Hematopoietic multipotent progenitor cell treated with erythropoietin and hydrocortisone succinate and interleukin-3 and kit ligand, for 6 days (in vitro differentiated cells): ENCODE measurements at places on chromosomes 2 and 18.

GRCh38 chr2:231489990-231490389 lies 25.7 kb upstream of the NCL start:
- no peak for DNase-seq

GRCh38 chr18:36811430-36811829 lies 17.4 kb downstream of the TPGS2 start:
- DNase-seq, result peak; percentile 13

DNA sequence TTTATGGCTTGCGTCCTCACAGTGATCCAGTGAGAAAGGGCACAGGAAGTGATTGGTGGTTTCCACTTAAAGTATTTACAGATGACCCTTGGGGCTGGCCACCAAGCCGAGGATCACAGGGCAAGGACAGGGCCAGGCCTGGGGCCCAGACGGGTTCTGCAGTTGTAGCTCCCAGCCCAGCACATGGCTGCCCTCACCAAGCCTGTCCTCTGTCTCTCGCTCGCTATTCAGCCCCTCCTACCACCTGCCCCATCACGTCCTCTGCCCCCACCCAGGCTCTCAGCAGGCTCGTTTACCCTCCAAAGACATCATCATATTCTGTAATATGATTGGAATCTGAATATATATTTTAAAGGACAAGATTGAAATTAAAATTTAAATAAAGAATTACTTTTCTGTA lies 246.0 kb downstream of the KLHL29 start:
- DNase-seq, result no peak

GRCh38 chr2:665340-666073 lies 11.7 kb downstream of the TMEM18 start:
- DNase-seq, result no peak

- no peak for DNase-seq
Observed at GRCh38 chr2:98787700-98788099, 56.8 kb upstream of the MGAT4A start.

DNA sequence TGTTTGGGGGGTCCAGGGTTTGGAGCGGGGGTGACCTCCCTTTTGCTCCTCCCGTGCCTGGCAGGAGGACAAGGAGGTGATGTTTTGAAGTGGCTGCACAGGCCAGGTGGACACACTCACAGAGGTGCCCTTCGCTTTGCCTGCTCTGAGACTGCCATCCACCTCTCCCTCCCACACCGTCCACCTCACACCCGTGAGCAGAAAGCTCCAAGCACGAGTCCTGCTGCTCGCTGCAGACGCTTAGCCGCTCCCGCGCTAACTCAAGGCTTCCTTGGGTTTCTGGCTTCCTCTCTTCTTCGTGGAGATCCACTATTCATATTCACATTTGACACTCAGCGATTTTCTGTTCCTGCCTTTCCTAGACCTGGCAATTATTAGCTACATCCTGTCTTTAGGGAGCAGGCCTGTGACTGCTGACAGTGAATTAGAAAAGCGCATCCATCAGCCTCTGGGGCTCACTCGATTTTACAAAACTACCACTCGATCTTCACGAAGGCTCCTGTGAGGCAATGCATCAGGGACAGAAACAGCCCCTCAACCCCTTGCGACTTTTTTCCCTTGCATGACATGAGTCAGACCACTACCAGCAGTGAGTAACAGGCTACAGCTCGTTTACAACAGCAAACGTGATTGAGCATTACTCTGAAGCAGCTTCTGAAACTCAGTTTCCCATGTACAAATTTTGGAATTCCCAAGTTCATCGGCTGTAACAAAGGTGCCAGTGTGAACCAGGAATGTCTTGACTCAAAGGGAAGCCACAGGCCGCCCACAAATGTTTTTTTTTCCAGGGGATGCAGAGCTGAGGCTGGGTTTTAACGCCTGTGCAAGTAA lies 238.7 kb upstream of the SOX11 start:
- no peak for DNase-seq

DNA sequence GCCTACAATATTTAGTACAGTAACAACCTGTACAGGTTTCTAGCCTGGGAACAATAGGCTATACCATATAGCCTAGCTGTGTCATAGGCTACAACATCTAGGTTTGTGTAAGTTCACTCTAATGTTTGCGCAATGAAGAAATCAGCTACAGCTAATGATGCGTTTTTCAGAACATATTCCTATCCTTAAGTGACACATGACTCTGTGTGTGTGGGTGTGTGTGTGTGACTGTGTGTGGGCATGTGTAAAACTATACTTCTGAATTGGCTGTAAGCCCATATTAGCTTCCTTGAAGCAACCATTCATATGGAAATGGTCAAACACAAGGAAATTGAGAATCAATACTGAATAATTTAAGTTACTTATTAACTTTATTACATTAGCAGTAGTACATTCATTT lies 120.8 kb upstream of the SULT1C3 start:
- DNase-seq, result no peak

- peak; percentile 88 for DNase-seq
Observed at GRCh38 chr2:207473049-207473930, 56.5 kb upstream of the CREB1 start.

GRCh38 chr2:181198183-181198864 lies 217.9 kb downstream of the UBE2E3 start:
- DNase-seq, result no peak

- DNase-seq, result no peak
Observed at GRCh38 chr2:62099523-62100175, 96.3 kb upstream of the B3GNT2 start.

- no peak for DNase-seq
Observed at GRCh38 chr2:223936862-223937326, 8.2 kb downstream of the WDFY1 start.

GRCh38 chr2:46045888-46046287 lies 251.3 kb upstream of the EPAS1 start:
- no peak for DNase-seq

- no peak for DNase-seq
Observed at GRCh38 chr2:235024191-235024860, 72.5 kb downstream of the SH3BP4 start.

DNA sequence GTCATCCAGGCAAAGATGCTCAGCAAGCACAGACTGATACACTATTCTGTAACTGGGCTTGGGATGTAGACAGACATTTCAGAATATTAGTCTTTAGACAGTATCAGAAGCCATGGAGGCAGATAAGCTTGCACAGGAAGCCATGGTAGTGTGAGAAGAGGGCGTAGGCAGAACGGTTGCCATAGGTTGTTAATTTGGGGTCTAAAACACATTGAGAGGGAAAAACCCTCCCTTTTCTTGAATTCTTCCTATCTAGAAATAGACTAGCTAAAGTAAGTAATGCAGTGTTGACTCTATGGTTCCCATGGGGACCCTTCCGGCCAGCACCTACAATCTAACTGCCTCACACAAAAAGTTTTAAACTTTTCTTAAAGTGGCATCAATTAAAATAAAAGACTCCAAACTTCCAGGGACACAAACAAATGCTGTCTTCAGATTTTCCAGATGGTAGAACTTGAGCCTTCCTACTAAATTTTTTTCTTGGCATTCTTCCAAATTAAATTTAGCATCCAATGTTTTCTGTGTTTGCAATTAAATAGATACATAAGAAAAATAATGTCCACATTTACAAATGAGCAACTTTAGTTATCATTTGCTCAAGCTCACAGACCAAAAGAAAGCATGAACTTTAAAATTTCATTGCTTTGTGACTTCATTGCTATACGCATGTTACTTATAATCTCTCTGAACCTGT lies 1.9 kb downstream of the PRKRA start:
- peak; percentile 20 for DNase-seq

GRCh38 chr18:74457725-74458421 lies 765 bp upstream of the DIPK1C start:
- no peak for DNase-seq

DNA sequence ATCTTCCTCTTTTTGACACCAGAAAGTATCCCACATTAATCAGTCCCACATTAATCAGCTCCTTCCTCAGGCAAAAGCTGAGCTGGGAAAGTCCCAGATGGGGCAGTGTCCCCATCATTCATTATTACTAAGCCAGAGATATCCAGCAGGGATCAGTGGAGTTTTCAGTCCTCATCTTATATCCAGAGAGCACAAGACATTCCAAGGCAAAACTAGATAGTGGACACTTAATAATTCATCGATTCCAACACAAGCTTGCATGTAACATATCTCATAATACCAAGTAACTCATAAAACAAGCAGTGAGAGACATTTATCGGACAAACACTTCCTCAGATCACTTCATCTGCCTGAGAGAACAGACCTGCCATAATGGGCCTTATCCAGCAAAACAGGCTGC lies 53.1 kb downstream of the MCFD2 start:
- DNase-seq, result no peak

- DNase-seq, result no peak
Observed at GRCh38 chr18:74635224-74635975, 37.7 kb downstream of the ZNF407 start.

DNA sequence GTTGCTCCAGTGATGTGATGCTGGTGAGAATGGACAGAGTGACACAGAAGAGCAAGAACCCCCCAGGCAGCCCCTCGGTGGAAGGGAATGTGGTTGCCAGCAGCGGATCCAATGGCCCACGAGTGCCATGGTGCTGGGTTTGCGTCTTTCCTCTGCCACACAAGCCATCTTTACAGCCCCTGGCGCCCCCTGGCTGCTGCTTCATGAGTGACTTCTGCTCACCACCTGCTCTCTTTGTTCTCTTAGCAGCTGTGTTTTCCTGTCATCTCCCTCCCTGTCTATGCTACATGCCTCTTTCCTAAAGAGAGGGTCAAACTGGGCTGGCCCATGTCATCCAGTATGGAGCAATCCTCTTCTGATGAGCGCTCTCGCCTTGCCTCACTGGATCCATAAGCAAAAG lies 300.0 kb upstream of the SMIM21 start:
- peak; percentile 62 for DNase-seq
